ENCODE measurements at places on chromosomes 1 and 21.

DNA sequence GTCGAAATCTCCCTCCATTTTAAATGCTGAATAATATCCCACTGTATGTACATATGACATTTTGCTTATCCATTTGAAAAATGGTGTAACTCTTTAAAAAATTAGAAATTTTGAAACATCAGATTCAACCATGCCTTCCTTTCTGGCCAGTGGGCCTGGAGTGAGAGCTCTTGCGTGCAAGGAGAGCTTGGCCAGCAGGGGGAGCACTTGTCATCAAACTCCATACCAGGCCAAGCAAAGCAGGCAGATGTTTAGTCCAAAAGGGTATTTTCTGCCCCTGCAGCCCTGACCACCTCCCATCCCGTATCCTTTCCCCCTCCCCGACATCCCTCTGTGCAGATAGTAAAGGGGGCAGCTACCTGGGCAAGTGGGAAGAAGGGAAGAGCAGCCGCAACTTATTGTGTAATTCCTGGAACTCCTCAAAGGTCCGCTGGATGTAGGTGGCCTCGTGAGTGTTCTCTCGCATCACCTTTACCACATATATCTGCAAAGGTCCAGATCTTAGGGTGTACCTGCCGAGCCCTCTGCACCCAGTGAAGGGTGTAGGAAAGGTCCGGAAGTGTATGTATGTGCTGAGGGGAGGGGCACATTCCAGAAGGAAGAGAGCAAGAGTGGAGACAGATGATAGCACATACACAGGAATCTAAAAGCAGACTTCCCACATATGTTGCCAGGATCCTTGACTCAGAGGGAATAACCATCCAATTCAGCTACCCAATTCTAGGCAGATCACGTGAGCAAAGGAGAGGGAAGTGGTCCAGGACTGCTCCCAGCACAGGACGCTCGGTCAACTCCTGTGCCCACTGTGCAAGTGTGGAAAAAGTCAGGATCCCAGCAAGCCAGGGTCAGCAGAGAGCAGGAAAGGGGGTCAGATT is 19.9 kb upstream of the PPP1R15B start:
- DNase-seq = peak; percentile 56

GRCh38 chr1:69985901-69986439 is 219.4 kb downstream of the LRRC40 start:
- no peak for DNase-seq

DNA sequence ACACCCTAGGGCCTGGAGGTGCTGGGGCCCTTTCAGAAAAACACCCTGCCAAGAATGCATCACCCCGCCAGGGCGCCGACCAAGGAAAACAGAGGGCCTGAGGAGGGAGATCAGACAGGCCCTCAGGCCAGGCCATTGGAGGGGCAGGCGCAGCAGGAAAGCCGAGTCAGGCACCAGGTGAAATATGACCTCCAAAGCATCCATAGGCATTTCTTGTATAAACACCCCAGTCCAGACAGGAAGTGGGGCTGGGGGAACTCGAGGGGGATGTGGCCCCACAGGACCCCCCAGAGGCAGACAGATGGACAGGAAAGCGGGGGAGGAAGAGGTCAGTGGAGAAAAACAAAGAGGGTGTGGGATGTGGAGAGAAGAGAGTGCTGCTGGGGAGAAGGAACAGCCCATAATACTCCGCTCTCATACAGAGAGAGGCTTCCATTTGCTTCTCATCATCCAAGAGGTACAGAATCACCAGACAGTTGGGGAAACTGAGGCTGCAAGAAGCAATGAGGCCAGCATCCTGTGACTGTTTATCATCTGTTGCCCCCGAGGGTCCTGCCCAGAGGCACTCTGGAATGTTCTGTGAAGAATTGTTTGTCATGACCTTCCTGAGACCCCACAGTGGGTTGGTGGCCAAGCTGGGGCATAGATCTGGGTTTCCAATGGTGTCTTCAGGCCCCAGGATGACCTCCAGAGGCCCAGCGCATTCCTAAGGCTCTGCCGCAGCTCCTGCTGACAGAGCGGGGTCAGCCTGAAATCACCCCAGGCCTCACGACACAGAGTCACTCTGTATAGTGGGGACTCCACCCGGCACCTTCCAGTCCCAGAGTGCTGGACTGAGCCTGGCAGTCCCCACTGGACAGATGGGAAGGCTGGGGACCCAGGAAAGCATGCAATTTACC is 18.0 kb downstream of the TRIM62 start:
- DNase-seq = no peak

GRCh38 chr1:13494025-13494424 is 19.8 kb downstream of the LRRC38 start:
- DNase-seq = no peak

DNA sequence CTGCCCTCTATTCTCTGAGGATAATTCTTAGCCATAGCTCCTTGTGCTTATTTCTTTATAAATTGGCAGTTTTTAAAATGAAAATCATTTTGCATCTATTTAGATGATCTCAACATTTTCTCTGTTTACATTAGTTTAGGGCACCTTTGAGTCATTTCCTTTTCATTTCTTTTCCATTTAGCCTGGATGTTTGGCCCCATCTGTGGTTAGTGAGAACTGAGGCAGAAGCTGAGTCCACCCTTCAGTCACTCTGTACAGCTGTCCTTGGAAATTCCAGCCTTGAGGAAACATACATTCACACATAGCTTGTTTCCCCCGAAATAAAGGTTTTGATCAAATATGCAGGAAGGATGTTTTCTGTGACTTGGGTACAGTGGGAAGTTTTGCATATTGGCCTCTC is 123.7 kb downstream of the NTNG1 start:
- DNase-seq = no peak

- no peak for DNase-seq
These were observed 164.7 kb downstream of the NPHP4 start for GRCh38 chr1:5827516-5827915.

DNA sequence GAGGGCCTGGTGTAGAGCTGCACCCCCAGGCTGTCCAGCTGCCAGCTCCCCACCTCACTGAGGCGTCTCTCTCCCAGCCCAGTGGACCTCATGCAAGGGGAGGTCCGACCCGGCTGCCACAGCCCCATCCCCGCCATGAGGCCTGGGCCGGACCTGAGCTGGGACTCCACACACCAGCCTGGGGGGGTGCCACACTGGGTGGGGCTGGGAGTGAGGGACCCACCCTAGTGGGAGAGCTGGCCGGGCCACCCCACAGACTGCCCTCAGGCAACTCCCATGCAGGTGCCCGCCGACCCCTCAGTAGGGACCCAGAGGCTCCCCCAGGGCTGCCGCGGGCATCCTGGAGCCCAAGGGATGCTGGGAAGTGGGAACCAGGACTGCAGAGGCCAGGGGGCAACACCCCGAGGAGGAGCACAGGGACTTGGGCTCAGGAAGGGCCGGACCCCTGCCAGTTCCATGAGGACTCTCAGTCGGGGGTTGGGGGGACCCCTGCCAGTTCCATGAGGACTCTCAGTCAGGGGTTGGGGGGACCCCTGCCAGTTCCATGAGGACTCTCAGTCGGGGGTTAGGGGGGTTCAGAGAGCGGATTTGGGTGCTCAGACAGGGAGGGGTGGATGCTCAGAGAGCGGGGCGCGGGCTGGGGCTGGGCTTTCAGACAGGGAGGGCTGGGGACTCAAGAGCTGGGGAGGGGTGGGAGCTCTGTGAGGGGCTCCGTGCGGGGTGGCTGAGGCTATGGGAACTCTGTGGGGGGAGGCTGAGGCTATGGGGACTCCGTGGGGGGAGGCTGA is 1.2 kb upstream of the RNF223 start:
- no peak for DNase-seq

- DNase-seq = no peak
These were observed 9.4 kb downstream of the HSPG2 start for GRCh38 chr1:21927533-21928237.

DNA sequence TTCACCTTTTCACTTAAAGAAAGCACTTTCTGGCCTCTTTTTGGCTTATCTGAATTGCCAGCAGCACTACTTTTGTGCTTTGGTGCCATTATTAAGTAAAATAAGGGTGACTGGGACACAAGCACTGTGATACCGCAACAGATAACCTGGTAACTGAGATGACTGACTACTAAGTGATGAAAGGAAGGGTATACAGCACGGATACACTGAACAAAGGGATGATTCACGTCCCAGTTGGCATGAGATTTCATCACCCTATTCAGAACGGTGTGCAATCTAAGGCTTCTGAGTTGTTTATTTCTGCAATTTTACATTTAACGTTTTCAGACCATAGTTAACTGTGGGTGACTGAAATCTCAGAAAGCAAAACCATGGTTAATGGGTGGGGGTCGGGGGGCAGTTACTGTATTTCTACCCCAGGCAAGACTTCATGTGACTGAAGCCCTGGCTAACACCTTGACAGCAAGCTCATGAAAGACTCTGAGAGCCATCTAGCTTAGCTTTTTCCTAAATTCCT is 102.8 kb downstream of the CLIC6 start:
- no peak for DNase-seq

DNA sequence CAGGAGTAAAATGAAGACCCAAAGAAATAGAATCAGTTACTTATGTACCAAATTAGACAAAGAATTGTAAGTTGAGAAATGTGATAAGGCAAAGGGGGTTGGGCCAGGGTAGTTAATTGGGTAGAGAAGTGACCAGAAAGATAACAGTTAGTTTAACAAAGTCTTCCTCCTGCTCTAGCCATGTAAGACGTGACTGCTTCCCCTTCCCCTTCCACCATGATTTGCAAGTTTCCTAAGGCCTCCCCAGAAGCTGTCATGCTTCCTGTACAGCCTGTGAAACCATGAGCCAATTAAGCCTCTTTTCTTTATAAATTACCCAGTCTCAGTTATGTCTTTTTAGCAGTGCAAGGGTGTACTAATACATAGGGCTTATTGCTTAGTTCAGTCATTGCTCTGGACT is 142.0 kb upstream of the PDE4B start:
- DNase-seq = no peak

DNA sequence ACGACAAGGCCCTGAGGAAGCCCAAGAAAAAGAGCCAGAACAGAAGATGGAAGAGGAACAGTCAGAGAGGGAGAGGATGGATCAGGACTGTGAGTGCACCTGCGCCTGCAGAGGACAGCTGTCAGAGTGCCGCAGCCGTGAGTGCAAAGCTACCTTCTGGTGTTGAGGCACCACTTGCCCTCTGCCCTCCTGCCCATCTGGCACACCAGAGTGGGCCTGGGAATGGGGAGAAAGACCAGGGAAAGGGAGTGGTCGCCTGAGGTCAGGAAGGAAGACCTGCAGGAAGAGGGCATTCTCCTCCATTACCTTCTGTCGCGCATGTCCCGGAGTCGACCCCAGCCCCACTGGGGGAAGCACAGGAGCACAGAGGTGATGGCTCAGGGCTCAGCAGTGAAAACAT is 26.2 kb downstream of the VASH2 start:
- no peak for DNase-seq

- DNase-seq = peak; percentile 43
These were observed 3.4 kb upstream of the ECE1 start for GRCh38 chr1:21293537-21294265.

- no peak for DNase-seq
These were observed 403.4 kb downstream of the NTNG1 start for GRCh38 chr1:107544285-107544684.

GRCh38 chr1:156128654-156129597 is 14.4 kb downstream of the LMNA start:
- no peak for DNase-seq

DNA sequence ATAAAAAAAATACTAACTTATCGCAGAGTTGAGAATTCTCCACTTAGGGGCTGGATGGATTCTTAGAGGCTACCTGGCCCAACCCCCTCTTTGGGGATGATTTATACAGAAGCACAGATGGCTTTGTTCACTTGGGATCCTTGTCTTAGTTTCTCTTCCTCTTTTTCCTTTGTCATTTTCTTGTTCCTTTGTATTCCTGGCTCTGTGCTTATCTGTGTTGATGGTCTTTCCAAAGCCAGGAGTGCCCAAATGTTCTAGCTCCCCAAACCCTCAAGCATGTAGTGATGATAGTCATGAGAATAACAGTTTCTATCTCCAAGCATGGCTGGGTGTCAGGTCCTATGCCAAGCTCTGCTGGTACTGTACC is 27.4 kb downstream of the EPHB2 start:
- DNase-seq = no peak

DNA sequence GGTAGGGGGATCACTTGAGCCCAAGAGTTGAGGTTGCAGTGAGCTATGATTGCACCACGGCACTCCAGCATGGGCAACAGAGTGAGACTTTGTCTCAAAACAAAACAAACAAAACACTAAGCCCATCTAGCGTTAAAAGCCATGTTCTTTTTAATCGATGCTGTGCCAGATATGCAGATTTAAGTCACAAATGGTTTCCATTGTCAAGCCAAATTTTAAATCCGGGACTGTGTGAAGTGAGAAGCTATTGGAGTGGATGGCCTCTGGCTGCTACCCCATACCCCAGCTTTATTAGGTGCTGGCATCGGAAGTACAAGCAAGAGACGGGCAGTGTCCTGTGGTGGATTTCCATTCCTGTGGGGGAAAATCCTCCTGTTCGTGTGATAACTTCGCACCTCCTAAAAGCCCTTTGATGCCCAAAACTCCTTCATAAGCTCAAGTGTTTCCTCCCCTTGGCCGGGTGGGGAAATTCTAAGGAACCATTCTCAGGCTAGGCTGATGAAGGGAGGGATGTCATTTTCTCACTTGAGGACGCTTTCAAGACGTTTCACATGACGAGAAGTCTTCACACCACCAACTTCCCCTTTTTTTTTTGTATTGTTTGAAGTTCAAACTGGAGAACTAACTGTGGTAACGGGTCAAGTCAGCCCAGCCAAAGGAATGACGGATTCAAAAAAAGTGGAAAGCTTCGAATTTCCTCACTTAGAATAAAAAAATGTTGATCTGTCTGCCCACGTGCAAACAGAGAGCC is 140.8 kb downstream of the KAZN start:
- no peak for DNase-seq

DNA sequence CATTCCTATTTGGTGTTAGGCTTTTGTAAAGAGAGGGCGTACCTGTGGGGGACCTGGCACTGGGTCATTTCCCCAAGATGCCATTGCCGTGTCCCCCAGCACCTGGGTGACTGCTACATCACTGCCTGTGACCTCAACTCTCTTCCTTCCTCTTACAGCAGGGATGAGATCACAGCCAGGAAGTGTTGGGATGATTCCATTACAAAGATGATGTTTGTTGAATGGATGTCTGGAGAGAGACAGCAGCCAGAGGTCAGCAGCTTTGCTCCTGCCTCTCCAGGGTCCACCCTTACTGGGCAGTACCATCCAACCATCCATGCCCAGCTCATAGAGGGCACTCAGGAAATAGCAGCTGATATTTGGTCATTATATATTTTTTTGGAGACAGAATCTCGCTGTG is 35.1 kb downstream of the TMEM51 start:
- DNase-seq = no peak

DNA sequence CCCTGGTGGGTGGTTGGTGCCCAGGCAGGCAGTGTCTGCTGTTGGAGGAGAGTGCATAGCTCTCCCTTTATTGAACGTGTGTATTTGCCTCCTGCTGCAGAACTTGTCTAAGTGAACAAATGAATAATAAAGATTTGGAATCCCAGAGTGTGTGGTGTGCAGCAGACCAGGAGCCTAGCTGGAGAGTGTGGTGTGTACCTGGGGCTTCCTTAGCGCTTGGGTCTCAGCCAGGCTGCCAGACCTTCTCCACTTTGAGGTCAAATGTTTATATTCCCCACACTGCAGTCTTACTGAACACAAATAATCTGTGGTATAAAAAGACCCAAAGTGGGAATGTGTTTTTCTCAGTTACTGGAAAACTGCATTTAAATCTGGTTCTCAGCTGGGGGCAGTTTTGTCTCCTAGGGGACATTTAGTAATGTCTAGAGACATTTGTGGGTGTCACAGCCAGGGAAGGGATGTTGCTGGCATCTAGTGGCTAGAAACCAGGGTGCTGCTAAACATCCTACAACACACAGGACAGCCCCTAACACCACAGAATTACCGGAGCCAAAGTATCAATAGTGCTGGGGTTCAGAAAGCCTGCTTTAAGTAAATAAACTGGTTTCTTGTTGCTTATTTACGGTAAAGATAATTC is 23.6 kb downstream of the SLC37A1 start:
- no peak for DNase-seq

Measured in activated T-helper 1 cell treated with Interleukin-2 at 50 U/mL for 16 hours (primary cell).